Activated T-cell treated with anti-CD3 and anti-CD28 coated beads, Interleukin-2, amount 50 U/mL, for 72 hours (primary cell): ENCODE measurements at places on chromosomes 16 and 17. TPM values are rescaled to one million over a fixed set of nuclear protein-coding genes. Genes with fewer than 3 reads are reported as not detected.

DNA sequence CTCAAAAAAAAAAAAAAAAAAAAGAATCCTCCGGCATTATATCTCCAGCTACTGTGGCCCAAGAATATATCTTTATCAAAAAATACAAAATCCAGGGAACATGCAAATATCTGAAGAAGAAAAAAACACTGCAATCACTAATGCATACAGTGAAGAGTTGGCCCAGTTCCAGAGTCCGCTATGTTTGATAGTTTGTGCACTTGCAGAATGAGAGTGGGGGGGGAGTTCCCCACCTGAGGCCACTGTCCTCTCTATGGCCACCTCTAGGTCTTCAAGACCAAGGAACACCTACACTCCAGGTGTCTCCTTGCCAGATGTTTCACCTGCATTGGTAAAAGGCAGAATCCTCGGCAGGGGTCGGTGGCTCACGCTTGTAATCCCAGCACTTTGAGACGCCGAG lies 4.0 kb downstream of the ZNF785 start:
- no peak for DNase-seq

GRCh38 chr17:32566303-32566702 lies 79.5 kb downstream of the CDK5R1 start:
- DNase-seq = no peak

Gene GFOD2
- total RNA-seq = 11.6 TPM

GRCh38 chr16:87060034-87060986 lies 256.9 kb downstream of the C16orf95 start:
- DNase-seq = no peak

GRCh38 chr16:64133366-64133765 lies 988.5 kb downstream of the CDH11 start:
- no peak for DNase-seq

DNA sequence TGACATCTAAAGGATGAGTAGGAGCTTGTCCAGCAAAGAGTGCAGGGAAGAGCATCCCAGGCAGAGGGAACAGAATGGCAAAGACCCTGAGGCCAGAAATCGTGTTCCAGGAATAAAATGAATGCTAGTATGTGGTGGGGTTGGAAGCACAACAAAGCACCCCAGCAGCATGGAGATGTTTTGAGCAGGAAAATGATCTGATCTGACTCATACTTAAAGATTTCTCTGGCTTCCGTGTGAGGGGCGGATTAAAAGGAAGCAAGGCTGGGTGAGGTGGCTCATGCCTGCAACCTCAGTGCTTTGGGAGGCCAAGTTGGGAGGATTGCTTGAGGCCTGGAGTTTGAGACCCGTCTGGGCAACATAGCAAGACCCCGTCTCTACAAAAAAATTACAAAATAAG lies 2.3 kb downstream of the SLC5A11 start:
- no peak for DNase-seq

GRCh38 chr17:56988901-56989572 lies 11.1 kb downstream of the SCPEP1 start:
- no peak for DNase-seq

GRCh38 chr16:70725024-70725911 lies 39.4 kb upstream of the MTSS2 start:
- no peak for DNase-seq
